ENCODE measurements at places on chromosomes 11 and 22.

GRCh38 chr22:24025475-24025874 lies 14.4 kb downstream of the CABIN1 start:
- DNase-seq = no peak

DNA sequence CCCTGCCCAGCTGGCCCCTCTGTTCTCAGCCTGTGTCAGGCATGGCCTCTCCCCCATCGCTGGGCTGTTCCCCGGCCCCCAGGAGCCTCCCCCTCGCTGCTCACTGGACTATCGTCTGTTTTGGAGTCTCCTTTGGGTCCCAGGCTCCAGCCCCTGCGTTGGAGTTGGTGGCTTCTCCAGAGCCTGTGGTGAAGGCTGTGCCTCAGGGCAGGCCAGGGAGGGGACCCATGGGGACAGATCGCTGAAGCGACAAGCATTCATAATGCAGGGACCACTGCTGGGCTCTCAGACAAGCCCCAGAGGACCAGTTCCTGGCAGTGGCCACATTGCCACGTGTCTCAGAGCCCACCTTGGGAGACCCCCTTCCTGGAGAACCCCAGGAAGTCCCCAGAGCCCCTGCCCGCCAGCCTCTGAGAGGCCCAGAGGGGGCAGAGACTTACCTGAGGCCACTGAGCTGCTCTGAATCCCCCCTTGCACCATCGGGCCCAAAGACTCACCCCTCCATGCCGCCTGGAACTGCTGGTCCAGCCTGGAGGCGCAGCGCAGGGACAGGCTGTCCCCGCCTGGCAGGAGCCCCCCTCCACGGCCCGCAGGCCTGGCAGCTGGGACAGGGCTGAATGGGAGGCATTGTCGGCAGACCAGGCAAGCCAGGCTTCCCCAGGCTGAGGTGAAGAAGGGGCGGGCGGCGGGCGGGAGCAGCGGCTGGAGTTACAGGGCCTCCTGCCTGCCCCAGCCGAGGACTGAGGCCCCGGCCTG lies at the start of gene CHADL:
CHADL (minus strand) TSS at position 555 of the 756 bp plus-strand sequence; CDS start at position 505, 50 bp downstream.
- DNase-seq = no peak

DNA sequence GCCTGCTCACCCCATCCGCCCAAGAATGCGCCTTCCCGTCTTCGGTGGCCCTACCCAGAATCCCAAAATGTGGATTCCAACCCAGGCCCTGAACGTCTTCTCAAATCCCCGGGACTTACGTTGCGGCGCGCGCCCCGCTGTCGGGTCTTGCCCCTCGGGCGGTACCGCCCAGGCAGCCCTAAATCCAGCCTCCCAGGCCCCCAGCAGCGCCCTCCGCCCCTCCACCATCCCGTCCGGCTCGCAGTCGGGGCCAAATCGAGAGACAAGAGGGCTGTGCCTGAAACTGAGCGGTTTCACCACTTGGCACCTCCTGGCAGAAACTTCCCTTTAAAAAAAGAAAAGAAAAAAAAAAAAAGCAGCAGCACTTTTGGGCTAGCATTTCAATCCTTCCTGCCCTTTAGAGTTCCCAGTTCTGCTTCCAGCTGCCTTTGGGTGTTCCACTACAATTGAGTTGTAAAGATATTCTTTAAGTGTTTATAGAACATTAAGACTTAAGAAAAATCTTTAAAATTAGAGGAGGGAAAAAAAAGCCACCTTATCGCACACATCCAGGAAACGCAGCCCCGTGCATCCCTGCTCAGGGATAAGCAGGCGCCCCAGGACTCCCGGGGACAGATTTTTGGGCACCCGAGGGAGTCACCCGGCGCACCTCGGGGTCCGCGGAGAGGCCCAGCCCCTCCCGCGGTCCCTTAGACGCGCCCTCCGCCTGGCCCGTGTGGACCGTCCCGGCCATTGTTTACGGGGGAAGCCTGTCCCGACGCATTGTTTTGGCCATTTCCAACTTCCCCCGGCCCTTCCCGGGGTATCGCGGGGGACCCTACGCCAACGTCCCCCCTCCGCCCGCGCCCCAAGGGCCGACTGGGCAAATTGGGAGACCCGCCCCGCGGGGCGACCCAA lies 57.6 kb downstream of the KCNJ4 start:
- DNase-seq = peak; percentile 68

GRCh38 chr22:26172389-26172990 lies 3.2 kb downstream of the SEZ6L start:
- DNase-seq = peak; percentile 30

- DNase-seq = no peak
These were observed 61.9 kb downstream of the MTNR1B start for GRCh38 chr11:93031386-93031785.

Data from hematopoietic multipotent progenitor cell treated with erythropoietin and hydrocortisone succinate and interleukin-3 and kit ligand, for 8 days (in vitro differentiated cells).